ENCODE measurements at places on chromosomes 7 and 10. TPM values are rescaled to one million over a fixed set of nuclear protein-coding genes. Genes with fewer than 3 reads are reported as not detected.

- DNase-seq, result no peak
Measured at GRCh38 chr10:30417301-30417700, 16.7 kb upstream of the MAP3K8 start.

- no peak for DNase-seq
Measured at GRCh38 chr7:2140216-2141020, 92.3 kb downstream of the MAD1L1 start.

- DNase-seq, result no peak
Measured at GRCh38 chr10:59354434-59354833, 7.9 kb downstream of the FAM13C start.

GRCh38 chr7:109062798-109063197 is 493.1 kb downstream of the DNAJB9 start:
- no peak for DNase-seq

DNA sequence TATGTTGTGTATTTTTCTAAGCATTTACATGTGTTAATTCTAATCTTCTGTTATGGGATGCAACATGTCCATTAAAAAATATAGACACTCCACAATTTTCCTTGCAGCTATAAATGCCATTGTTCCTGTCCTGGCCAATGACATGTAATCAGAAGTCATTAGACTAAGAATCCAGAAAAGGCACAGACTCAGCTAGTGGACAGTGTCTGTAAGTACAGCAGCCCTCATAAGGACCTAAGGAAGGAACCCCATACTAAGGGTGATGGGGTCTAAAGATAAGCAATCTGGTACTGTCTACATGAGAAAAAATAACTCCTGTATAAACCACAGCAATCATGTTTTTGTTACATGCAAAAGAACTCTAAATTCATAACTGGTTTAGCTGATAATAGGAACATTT is 115.9 kb downstream of the GPR85 start:
- no peak for DNase-seq

DNA sequence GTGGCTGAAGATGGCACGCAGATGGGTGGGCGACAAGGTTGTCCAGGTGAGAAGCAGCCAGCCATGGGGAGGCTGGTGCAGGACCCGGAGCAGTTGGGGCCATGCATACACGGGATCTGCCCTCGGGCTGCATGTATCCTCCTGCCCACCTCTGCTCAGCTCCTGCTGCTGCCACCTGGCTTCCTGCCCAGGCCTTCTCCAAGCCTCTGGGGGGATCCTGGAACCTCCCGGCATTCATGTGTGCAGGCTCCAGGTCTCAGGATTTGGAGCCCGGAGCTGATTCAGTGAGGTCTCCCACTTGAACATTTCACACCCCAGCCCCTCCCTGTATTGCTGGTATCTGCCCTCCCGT is 27.0 kb downstream of the PDGFA start:
- no peak for DNase-seq

DNA sequence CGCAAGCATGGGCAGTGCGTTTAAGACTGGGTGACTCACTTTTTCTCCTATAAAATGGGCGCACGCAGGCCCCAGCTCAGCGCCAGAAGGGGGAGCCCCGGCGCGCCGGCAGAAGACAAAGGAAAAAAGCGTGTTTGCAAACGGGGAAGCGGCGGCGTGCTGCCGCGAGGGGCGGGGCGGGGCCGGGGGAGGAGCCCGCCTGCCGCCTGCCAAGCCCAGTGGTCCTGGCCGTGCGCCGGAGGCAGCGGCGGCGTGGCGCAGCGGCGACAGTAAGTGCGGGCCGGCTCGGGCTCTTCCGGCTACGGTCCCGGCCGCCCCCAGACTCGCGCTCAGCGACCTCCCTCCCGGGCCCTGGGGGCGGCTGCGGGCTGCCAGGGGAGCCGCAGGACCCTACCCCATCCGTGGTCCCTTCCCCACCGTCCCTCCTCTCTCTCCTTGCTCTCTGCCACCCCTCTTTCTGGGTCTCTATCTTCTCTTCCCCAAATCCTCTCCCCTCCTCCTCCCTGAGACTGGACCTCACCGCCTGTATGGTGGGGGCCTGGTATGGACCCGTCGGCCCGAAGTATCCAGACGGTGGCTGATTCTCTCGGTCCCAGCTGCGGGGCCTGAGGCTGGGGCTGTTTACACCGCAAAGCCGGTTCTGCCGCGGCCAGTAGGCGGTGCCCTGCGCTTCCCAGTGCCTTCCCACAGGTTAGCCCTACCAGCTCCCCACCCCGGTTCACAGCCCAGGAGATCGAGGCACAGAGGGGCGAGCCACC is at the start of gene SLC29A3:
Gene SLC29A3 (plus strand): TSS at position 218 of the 758 bp plus-strand sequence. CDS start 51 bp downstream, at position 269.
- DNase-seq, result peak; percentile 79

DNA sequence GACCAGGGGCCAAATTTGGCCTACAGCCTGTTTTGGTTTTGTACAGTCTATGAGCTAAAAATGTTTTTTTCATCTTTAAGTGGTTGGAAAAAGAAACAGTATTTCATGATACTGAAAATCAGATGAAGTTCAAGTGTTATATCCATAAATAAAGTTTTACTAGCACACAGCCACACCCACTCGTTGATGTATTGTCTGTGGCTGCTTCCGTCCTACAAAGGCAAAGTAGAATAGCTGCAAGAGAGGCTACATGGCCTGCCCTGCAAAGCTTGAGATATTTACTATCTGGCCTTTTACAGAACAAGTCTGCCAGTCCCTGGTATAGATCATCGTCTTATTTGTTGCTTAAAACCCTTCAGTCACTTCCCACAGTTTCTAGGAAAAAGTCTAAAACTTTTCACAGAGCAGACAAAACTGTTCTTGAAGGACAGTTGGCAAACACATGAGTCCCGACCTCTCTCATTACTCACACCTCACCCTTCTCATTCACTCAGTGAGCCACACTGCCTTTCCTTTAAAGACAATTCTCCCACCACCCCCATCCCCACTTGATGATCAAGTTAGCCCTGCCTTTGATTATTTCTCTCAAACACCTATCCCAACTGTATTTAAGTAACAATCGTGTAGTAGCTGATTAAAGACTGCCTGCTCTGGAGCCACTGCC is 9.9 kb downstream of the RHEB start:
- DNase-seq, result no peak

GRCh38 chr7:38585572-38586354 is 45.4 kb downstream of the AMPH start:
- no peak for DNase-seq

GRCh38 chr10:8112942-8113442 is 58.5 kb downstream of the GATA3 start:
- no peak for DNase-seq

- no peak for DNase-seq
Measured at GRCh38 chr10:68938117-68938516, 17.9 kb upstream of the DDX21 start.

- DNase-seq, result no peak
Measured at GRCh38 chr7:2471396-2471795, 4.8 kb downstream of the GRIFIN start.

DNA sequence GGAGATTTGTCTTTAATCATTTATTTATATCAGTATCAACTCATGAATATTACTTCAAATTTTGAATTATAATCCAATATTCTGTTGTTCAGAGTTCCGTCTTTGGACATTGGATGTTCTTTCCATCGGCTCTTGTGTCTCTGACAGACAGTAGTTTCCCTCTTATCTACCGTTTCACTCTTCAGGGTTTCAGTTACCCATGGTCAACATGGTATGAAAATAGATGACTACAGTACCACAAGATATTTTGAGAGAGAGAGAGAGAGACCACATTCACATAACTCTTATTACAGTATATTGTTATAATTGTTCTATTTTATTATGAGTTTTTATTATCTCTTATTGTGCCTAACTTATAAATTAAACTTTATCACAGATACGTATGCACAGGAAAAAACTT is 6.8 kb downstream of the SHTN1 start:
- no peak for DNase-seq

GRCh38 chr7:157900011-157900410 is 563.2 kb downstream of the DNAJB6 start:
- no peak for DNase-seq

GRCh38 chr7:132410385-132410784 is 165.9 kb downstream of the PLXNA4 start:
- DNase-seq, result no peak

GRCh38 chr10:31148951-31149350 is 117.3 kb upstream of the ZNF438 start:
- no peak for DNase-seq

DNA sequence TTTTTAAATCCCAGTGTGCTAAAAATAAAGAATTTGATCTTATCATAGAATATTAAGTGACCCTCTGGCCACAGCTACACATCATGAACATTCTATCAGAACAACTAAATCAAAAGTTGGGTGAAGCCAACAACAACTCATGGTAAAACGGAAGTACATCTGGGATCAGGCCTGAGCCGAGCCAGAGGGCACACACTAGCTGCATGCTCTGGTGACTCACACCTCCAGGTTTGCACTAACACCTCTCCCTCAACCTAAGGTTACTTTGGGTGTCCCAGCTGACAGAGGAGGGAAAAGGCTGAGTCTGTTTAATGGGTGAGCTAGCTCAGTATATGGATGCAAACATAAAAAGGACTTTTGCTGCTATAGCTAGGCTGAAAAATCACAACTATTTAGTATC is 281.6 kb downstream of the HGF start:
- no peak for DNase-seq

- DNase-seq, result no peak
Measured at GRCh38 chr10:21402606-21403083, 122.8 kb downstream of the SKIDA1 start.

DNA sequence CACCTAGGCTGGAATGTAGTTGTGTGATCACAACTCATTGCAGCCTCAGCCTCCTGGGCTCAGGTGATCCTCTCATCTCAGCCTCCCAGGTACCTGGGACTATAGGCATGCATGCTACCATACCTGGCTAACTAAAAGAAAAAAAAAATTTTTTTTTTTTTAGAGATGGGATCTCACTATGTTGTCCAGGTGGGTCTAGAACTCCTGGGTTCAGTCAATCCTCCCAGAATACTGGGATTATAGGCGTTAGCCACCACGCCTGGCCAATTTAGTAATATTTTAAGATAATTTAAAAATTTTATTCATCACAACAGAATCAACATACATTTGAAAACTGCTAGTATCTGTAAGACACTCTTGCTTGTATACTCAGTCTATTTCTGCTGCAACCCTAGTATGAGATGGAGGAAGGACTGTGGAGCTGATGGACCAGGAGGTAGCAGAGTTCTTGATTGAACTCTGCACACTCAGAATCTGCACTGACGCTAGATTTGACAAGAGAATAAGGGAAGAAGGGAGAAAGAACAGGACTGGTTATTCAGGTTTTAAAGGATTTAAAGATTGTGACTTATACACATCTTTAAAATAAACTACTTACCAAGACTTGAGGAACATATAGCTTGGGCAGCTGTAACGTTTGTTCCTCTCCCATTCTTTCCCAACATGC is 57.6 kb downstream of the VCL start:
- DNase-seq, result no peak

DNA sequence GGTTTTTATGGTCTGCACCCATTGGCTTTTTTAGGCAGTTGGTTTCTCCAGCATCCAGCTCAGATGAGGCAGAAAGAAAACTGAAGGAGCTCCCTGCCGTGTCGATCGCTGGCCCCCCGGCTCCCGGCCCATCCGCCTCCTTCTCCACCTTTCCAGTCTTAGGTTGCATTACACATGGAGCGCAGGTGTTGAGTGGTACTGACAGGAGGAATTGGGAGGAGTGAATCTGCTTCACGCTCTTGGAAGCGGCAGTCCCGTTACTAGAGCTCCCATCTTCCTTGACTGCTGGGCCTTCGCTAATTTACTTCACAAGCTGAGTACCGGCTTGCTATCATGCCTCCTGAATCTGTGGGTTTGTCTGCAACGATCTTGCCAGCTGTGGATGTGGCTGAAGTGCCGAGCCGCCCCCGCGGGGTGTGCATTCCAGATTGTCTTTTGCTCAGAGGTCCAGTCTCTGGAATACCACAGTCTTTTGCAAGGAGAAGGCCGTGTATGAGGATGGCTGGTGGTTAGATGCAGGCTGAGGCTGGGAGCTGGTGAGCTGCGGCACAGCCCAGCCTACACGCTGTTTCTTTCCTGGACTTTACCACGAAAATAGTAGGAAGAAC is 17.1 kb downstream of the IQCE start:
- DNase-seq, result no peak

- no peak for DNase-seq
Measured at GRCh38 chr7:55140221-55140940, 121.6 kb downstream of the EGFR start.

Gene CCDC136
- 2.1 TPM for total RNA-seq

Gene GIMAP2
- 22.7 TPM for total RNA-seq

Gene HECW1
- total RNA-seq, result not detected

Gene DUSP5
- total RNA-seq, result 57.1 TPM

Gene INA
- 0.38 TPM for total RNA-seq

Gene HEPACAM2
- total RNA-seq, result not detected

Gene MKX
- 0.37 TPM for total RNA-seq

Gene FGL2
- total RNA-seq, result not detected

Gene HOXA13
- total RNA-seq, result not detected

Gene PALD1
- 0.90 TPM for total RNA-seq

Gene CRHR2
- not detected for total RNA-seq

Gene SP4
- 11.8 TPM for total RNA-seq

Gene PSMC2
- 314 TPM for total RNA-seq

Gene PNLIPRP2
- not detected for total RNA-seq

Gene SFMBT2
- total RNA-seq, result 16.4 TPM
